AG10803 (cell line): ENCODE measurements at places on chromosomes 3 and 15.

DNA sequence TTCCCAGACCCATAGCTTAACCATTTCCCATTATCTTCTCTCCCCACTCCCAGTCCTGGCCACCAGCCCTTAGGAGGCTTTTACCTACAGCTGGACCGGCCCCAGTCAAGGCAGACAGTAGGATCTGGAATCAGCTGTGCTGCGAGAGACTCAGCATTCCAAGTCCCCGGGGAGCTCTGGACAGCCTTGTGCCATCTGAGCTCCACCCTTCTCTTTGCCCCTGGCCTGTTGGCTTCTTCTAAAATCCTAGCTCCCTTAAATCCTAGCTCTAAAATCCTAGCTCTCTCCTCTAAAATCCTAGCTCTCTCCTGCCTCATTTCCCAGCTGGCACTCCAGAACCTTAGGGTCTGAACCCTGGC, 21.3 kb downstream of the MEGF11 start:
- no peak for DNase-seq

GRCh38 chr15:40921949-40922607, 7.1 kb upstream of the DLL4 start:
- no peak for DNase-seq

- DNase-seq: no peak
These were observed 610.7 kb upstream of the GRM7 start for GRCh38 chr3:6250167-6250566.

- no peak for DNase-seq
These were observed 5.0 kb downstream of the SLC28A1 start for GRCh38 chr15:84889313-84889990.

DNA sequence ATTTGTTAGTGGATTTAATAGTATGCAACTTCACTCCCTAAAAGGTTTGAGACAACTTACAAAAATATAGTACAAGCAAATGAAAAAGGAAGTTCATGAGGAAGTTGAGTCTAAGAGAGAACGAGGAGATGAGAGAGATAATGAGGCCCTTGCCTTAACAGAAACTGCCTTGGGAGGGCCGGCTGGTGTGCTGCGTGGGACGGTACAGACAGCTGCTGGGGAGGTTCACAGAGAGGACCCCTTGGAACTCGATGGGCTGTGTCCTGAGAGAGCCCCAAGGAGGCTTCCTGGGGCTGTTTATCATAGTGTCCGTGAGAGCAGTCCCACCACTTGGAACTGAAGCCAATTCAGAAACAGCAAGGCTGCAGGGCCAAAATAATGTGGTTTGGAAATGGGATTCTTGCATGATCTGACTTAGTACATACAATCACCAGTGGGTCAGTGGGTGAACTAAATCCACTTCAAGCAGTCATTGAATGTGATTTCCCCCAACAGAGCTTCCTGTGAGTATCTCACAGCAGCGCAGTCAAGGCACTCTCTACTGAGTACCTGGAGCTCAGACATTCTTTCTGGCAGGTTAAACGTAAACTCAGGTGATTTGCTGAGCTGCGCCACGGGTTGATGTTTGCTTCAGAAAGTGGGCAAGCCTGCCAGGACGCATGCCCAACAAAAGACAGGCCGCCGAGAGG, 90.8 kb downstream of the CRTC3 start:
- no peak for DNase-seq

DNA sequence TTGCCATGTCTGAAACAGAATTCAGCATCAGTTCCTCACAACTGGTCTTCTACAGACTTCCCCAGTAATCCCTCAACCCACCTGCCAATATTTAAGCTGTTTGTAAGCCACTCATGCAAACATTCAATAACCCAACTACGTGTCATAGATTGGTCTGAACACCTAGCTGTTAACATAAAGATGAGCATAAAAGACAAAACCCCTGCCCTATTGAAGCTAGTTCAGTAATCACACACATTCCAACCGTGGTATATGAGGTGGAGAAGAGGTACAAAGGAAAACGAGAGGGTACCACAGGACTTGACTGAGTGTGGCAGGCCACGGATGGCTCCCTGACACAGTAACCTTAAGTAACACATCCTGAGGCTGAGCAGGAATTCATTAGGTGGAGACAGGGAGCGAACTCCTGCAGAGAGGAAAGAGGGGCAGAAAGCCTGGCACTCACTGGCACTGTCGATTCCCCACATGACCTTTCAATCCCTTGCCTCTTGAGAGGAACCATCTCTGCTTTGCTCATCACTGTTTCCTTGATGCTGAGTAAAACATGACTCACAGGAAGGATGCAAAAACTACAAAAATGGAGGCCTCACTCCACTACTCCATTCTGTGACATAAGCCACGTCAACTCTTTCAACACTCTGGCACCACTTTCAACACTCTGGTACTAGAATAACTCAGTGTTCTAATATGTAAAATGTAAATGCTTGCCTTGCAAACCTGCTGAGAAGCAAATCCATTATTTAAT, 31.3 kb downstream of the RPN1 start:
- peak; percentile 70 for DNase-seq

GRCh38 chr3:66577426-66578203, 76.8 kb upstream of the LRIG1 start:
- no peak for DNase-seq

DNA sequence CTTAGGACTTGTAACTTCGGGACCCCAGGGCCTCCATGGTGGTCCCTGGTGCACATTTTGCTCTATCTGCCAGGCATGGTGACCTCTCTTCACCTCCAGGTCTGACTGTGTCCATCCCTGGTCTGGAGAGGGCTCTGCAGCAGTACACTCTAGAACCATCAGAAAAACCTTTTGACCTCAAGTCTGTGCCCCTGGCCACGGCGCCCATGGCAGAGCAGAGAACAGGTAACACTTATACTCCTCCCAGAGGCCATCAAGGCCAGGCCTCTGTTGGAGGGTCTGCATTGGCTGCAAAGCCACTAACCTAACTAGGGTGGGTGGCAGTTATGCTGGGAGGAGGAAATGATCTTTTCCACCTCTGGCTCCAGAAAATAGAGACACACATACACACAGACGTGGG, 10.3 kb upstream of the HMCES start:
- no peak for DNase-seq

- DNase-seq: no peak
These were observed 2.1 kb downstream of the PBRM1 start for GRCh38 chr3:52683611-52684010.

DNA sequence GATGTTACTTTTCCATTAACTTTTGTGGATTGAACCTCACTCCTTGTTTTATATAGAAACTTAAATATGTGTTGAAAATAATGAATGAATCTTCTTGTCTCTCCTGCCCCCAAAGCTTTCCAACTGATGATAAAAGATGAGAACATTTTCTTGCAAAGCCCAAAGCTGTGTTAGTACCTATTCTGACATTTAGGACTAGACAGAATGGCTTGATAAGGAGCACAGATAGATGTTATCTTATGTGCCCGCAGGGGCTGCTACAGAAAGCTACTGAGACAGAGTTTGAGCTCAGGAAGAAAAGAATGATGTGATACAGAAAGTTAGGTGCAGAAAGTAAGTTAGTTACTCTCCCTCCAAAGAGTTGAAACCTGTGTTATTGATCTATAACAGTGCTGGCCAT, 109.4 kb upstream of the ATP11B start:
- DNase-seq: no peak

DNA sequence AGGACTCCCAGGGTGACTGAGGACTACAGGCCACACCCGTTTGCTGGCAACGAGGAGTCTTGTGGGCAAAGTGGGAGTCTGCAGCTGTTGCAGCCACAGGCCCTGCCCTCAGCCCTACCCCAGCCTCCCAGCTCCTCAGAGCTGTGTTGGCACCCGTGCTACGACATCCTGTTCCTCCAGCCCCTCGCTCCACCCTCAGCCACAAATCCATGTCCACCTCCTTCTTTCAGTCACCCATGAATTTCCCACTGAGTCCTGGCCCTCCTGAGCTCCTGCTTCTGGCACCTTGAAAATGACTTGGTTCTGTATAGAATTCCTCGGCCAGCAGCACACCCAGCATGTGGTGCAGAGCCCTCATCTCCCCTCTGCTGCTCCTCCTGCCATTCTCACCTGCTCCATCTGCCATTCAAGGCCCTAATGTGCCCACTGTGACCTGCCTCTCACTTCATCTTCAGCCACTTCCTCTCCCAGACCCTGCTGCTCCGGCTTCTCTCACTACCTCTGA, 20.9 kb upstream of the VILL start:
- no peak for DNase-seq

DNA sequence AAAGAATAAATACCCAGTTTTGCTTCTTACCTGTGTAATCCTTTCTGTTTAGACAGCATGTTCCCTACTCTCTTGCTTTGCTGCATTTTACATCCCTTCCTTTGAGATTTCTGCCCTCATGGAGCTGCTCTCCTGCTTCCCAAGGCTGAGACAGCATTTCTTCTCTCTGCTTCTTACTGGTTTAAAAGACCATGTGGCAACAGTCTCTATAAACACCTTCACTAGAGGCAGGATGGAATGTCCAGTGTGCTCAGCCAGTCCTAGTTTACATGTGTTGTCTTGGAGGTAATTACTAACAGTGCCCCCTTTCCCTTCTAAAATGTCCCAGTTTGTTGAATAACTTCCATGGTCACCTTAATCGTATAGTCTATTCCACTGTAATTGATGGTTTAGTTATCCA, 262.3 kb downstream of the CNTN3 start:
- DNase-seq: no peak
